GM06990 (cell line): ENCODE measurements at places on chromosomes 2 and 18.

- DNase-seq: no peak
Observed at GRCh38 chr2:239276851-239277250, 124.0 kb downstream of the HDAC4 start.

DNA sequence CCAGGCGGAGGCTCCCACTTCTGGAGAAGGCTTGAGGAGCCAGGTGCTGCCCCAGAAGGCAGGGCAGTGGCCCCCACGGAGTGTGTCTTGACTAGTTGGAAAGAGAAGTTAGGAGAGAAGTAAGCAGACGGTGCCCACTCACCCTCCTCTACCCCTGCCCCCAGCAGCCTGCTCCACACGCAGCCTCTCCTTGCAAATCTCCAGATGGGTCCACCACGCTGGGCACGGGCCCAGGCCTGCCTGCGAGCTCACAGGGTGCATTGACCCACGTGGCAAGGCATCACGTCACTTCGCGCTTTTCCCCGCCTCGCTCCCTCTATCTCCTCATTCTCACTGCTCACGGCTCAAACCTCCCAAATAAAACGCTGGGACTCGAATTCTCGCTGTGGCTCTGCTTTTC lies 71.8 kb upstream of the RAB12 start:
- no peak for DNase-seq

DNA sequence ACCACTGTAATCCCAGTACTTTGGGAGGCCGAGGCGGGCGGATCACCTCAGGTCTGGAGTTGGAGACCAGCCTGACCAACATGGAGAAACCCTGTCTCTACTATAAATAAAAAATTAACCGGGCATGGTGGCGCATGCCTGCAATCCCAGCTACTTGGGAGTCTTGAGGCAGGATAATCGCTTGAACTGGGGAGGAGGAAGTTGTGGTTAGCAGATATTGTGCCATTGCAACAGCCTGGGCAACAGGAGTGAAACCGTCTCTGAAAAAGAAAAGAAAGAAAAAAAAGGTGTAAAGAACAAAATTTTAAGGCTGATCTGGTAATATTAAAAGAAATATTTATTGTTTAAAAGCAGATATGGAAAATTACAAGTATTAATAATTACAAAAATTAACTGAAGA lies 29.7 kb downstream of the ZNF804A start:
- no peak for DNase-seq

DNA sequence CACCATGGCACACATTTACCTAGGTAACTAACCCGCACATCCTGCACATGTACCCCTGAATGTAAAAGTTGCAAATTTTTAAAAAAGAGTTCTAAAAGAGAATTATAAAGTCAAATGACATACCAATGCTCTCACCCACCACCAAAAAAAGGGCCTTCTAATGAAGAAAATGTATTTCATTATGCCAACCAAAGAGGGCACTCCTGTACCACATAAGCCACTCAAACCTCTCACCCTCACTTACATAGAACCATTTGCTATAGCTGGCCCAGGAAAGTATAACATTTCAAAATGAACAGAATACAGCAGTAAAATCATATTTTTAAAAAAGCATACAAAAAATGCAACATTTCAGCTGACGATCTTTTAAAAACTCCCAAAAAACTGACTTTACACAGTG lies 241.5 kb upstream of the PKDCC start:
- DNase-seq: no peak

GRCh38 chr2:42513252-42513918 lies 19.6 kb upstream of the KCNG3 start:
- no peak for DNase-seq

DNA sequence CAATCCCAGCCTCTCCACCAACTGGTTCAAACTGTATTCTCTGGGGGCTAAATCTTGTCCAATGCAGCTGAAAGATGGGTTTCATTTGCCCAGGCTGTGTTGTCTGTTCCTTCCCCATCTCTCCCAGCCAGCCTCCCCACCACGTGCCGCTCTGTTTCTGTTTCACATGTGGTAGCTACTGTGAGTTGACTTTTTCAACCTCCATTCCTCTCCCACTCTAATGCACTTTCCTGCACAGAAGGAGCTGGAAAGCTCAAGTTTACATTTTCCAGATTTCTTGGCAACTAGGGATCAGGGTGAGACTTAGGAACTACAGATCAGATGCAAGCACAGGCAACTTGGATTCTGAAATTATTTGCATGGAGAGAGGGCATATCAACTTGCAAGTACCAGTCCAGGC lies 19.0 kb upstream of the NPAS2 start:
- no peak for DNase-seq

GRCh38 chr2:190270298-190270697 lies 49.3 kb downstream of the HIBCH start:
- no peak for DNase-seq
